ENCODE measurements at places on chromosomes 3 and 15. TPM values are rescaled to one million over a fixed set of nuclear protein-coding genes. Genes with fewer than 3 reads are reported as not detected.

DNA sequence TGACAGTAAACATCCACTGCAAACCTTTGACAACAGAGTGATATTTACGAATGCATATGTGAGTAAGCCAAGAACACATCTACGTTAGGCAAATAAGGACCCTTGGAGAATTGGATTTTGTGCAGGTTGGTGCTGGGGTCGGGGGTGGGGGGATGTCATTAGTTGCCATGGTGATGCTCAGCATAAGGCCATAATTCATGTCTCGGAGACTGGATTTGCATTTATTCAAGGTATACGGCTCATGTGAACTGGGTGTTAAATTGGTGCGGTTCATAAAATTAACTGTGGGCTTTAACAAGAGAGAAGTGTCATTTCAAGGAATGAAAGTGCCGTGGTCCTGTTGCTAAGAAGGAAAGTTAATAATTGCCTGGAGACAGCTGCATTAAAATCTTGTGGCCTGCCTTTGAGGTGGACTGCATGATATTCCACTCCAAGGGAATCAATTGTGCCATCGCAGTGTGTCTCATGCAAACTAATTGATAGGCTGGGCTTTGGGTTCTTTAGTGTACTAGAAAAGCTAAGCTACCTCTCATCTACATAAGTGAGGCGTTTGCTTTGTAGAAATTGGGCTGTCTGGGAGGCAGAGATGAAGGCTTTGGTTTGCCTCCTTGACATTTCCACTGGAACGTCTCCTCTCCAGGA is 228.9 kb upstream of the FEZF2 start:
- DNase-seq: no peak

- DNase-seq: peak; percentile 9
Observed at GRCh38 chr3:127674101-127674721, 1.5 kb downstream of the ABTB1 start.

DNA sequence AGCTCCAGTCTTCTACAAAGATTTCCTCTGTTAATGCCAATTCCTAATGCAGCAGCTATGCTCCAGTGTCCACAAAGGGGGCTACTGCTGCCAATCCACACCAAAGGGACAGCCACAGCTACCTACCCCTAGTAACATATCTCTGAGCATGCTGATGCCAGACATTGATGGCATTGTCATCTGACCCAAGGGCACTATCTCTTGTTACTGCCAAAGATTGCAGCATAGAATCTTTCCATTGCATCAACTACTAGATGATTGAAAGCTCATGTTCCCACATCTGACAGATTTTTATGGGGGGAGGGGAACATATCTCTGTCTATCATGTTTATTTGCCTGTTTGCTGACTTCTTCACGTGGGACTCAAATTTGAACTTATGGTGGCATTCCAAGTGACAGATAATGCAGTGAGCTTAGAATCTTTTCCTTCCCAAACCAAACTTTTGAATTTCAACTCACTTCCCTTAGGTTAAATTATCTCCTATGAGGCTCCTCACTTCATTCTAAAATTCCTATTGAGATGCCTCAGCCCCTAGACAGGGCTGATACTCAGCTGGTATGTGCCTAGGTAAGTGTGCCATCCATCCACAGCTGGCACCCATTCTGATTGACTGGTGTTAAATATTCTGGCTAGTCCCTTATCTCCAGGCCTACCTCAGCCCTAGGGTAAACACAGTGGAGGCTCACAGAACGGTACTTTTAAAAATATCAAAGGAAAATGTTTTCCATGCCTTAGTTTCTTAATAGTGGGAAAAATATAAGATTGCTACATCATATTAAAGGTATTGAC is 100.3 kb downstream of the STRIT1 start:
- no peak for DNase-seq

DNA sequence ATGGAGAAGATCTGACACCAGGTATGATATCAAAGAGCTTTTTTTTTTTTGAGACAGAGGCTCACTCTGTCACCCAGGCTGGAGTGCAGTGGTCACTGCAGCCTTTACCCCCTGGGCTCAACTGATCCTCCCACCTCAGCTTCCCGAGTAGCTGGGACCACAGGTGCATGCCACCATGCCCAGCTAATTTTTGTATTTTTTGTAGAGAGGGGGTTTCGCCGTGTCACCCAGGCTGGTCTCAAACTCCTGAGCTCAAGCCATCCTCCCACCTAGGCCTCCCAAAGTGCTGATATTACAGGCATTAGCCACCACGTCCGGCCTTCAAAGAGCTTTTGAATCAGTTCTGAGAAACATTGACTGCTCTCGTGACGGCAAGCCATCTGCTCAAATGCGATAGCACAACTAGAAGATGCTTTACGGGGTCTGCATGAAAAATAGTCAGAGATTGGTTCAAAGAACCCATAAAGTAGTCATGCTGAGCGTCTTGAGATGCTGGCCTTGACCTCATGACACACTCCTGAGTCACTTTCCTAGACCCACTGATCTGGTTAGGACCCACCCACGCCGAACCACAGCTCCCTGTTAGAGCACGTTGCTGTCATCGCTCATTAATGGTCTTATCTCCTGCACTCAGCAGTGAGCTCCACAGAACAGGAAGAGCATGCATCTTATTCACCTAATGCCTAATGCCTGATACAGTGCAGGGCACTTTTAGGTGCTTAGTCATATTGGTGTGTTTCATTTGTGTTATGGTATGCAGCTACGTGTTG is 57.0 kb upstream of the NR2F2 start:
- no peak for DNase-seq

DNA sequence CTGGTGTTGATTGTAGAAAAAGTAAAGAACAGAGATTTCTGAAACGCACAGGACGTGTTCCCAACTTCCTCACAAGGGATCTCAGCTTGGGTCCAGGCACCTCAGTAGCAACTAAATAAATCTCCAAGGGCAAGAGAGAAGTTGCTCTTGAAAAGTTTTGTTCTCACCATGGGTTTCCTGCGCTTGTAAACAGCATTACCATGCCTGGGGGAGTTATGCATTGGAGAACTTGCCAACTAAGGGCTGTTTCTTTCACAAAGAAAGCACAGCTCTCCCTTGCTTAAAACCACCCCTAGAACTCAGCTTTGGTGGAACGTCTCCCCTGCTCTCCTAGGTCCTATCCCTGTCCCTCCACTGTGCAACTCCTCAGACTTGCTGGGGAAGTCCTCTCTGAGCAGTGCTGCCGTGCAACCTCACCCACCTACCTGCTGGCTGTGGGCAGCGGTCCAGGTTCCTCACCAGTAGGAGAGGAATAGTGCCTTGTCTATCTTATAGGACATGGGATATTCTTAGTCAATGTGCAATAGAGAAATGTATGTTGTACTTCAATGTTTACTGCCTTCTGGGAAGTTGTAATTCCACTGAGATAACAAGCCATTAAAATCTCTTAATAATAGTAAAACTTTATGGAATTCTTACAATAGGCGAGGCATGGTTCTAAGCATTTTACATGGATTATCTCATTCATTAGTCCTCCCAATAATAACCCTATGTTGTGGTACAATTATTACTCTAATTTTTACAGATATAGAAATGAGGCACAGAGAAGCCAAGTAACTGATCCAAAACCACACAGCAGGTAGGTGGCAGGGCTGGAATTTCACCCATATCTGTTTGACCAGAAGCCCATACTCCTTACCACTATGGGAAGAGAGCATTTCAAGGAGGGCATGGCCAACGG is 51.5 kb downstream of the UMPS start:
- DNase-seq: no peak

DNA sequence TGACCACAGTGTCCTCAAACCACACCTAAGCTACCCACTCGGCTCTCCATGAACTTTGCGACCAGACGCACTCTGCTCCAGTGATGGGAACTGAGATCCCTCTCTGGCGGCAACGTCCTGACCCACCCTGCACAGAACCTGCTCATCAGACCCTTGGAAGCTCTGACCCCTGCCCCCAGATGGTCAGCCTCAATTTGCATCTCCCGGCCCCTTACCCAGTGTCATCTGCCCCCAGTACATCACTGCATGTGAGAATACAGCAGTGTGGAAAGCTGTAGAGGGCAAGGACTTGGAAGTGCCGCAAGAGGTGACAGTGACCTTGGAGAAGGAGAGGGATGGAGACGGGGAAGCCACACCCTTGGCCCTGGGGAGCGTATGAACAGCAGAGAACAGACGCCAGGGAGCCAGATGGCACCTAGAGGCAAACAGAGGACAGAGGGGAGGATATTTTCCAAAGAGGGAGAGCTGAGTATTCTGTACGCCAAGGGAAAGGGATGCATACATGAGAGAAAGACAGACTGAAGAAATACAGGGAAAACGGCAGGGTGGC is 192.0 kb downstream of the XXYLT1 start:
- no peak for DNase-seq

- DNase-seq: no peak
Observed at GRCh38 chr3:34584971-34585370, 786.5 kb downstream of the PDCD6IP start.

DNA sequence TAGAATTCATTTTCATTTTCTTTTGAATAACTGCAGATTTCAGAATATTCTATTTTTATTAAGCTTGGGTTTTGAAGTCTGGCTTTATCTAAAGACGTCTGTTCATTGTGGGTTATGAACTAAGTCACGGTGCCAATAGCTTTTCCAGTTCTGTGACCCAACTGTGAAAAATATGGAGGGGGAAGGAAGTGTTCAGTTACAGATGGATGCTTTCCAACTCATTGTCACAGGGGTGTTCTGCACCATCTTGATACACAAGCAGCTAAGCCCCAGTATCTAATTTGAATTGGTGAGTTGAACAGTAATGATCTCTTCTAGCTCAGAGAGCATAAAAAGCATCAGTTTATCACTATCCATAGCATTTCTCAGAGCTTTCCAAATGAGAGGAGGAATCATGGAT is 710.6 kb downstream of the EDEM1 start:
- DNase-seq: no peak

- DNase-seq: no peak
Observed at GRCh38 chr15:36323615-36324014, 255.8 kb upstream of the CDIN1 start.

- peak; percentile 19 for DNase-seq
Observed at GRCh38 chr15:80418892-80419537, 14.8 kb downstream of the ARNT2 start.

The MKRN3 gene
- total RNA-seq: not detected

The HAPLN3 gene
- 4.4 TPM for total RNA-seq

The ZNF385D gene
- total RNA-seq: 5.9 TPM

The COL6A5 gene
- total RNA-seq: not detected

The SV2B gene
- 17.1 TPM for total RNA-seq

The CLDN16 gene
- total RNA-seq: not detected

All from tibial nerve (tissue), 4 donors.